ENCODE measurements at places on chromosomes 4 and X.

DNA sequence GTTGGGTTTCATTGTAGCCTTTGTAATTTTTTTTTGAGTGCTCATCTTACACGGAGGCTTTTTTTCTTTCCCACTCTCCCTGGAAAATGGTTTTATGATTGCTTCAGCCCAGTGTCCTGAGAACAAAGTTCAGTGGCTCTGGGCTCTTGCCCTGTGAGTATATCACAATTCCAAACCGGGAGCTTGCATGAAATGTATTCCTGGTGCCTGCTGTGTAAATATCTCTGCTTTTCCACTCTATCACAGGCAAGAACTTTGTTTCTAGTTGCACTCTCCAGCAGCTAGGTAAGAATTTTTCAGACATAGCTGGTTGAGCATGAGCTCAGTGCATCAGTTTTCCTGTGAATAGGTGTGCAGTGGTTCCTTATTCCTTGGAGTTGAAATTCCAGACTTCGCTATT lies 60.8 kb downstream of the SUPT20HL2 start:
- DNase-seq: no peak

DNA sequence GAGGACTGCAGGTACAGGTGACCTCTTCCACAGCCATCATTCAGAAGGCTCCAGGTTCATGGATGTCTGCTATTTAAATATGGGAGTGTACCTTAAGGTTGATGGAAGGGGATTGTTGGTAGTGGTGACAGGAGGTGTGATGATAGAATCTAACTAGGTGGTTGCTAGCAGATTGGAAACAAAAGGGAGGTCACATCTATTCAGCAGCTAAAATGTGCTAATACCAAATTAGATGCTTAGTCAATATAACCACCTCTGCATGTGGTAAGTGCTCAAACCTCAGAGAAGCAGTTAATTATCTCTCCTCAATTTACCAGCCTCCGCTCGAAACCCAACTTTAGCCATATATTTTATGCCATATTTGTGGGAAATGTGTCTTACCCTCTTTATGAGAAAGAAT lies 98.7 kb upstream of the CCSER1 start:
- no peak for DNase-seq

DNA sequence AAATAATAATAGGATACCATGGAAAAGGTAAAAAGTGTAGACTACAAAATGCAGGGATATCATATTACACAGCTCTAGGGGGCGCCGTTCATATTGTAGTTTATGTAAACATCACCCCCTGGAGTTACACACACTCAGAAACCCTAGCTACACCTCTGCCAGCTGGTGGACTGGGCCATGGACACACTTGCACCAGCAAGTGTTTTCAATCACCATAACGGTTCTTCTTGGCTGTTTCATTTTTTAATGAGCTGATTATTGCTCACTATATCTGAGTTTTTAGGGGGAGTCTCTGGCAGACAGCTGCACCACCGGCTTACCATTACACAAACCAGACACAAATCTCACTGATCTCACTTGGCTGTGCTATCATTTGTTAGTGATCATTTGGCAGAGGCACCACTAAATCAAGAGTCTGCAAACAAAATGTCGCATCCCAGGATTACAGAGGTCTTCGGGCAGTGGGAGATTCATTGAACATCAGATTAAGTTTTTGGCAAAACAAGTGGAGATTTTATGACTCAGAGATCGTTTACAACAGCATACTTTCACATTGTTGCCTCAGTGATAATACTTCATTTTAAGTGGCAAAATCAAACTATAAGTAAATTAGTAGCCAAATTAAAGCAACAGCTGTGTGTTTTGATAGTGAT lies 185.7 kb downstream of the UNC5C start:
- no peak for DNase-seq

DNA sequence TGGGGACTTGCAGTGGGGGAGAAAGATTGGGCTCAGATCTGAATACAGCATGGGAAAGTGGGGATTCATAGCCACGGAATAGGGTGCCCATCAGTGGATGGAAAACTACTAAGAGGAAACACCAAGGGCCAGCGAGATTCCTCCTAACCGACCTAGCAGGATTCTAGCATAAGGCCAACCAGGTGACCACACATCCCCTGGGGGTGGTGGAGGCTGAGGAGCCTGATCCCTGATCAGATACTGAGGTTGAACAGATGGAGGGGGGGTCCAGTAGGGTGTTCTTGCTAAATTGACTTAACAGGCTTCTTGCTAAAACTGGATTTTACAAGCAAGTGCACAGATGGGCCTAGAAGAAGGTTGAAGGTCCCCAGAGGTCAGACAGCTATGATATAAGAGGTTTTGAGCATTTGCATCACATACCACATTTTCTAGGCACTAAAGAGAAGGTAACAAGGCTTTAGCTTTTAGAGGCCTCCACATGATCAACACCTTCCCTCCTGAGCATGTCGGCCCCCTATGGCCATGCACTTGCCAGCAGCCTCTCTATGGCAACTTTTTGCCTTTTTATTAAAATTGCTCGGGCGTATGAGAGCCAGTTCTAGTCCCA lies 69.1 kb upstream of the PUDP start:
- DNase-seq: no peak

DNA sequence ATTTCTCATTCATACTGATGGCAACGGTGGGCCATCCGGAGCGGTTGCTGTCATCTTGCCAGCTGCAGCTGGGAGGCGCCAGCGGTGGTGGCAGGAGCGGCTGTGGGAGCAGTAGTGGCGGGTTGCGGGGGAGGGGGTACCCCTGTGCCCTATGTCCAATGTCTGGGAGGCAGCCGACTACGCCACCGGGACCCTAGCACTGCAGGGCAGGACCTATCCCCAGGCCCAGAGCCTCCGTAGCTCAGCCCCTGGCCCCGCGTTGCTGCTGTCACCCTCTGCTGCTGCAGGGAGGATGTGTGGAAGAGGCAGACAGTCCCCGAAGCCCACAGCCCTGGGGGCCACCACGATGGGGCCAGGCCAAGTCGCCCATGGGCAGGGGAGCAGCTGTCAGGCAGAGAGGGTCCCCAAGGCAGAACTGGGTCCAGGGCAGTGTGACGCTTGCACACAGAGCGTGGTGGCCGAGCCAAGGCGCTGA lies 10.0 kb upstream of the SPP1 start:
- DNase-seq: no peak

- no peak for DNase-seq
Observed at GRCh38 chr4:3770323-3771163, 4.4 kb downstream of the ADRA2C start.

DNA sequence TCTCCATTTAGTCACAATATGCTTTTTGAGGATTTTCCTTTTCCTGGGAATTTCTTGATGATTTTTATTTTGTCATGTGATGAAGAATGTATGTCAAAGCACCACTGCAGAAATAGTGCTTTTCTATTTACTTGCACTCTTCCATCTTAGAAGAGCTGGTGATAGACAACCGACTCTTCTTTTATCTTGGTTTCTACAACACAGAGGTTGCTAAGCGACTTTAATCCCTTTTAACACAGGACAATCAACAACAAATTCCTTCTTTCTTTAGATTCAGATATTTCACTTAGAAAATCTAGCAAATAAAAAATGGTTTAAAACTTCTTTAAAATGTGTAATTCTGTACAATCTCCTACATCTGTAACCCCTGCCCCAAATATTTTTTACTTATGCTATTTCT lies 34.6 kb downstream of the TET2 start:
- DNase-seq: no peak

GRCh38 chrX:13694359-13694758 lies 5.4 kb downstream of the RAB9A start:
- DNase-seq: no peak

- no peak for DNase-seq
Observed at GRCh38 chr4:165838575-165838974, 34.5 kb upstream of the TLL1 start.

DNA sequence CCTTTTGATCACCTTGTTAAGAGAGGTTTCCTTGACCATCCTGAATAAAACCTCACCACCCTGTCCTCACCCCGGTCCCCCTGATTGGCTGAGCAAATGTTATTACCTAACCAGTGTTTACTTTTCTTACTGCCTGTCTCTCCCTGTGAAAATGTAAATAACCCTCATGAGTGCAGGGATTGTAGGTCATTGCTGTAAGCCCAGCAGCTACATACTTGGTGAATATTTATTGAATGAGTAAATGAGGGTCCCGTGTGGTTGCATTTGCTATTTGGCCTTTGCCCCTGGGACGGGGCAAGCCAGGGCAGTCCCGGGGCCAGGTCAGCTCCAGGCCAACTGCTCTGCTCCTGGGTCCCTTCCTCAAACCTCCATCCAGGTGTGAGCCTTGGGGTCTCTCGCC lies 55.5 kb upstream of the CLCN4 start:
- DNase-seq: no peak

DNA sequence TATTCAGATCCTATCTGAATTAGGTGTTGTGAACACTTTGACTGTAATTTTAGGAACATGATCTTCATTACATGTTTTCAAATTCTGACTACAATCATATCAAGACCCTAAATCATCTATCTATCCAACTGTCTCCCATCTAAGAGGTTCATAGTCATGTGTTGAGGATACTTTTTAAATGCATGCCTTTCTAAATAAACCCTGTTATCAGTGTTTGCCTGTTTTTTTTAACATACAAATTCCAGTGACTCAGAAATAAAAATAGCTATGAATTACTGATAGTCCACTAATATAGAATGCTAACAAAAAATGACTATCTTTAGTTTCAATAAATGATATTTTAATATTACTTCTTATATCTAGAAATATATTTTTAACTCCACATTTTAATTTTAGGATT lies 8.0 kb downstream of the RAB28 start:
- no peak for DNase-seq

GRCh38 chr4:877502-877901 lies 51.6 kb upstream of the CPLX1 start:
- DNase-seq: no peak

- DNase-seq: no peak
Observed at GRCh38 chr4:142846108-142846728, at the start of gene INPP4B. INPP4B (minus strand) TSS chr4:142846301.

DNA sequence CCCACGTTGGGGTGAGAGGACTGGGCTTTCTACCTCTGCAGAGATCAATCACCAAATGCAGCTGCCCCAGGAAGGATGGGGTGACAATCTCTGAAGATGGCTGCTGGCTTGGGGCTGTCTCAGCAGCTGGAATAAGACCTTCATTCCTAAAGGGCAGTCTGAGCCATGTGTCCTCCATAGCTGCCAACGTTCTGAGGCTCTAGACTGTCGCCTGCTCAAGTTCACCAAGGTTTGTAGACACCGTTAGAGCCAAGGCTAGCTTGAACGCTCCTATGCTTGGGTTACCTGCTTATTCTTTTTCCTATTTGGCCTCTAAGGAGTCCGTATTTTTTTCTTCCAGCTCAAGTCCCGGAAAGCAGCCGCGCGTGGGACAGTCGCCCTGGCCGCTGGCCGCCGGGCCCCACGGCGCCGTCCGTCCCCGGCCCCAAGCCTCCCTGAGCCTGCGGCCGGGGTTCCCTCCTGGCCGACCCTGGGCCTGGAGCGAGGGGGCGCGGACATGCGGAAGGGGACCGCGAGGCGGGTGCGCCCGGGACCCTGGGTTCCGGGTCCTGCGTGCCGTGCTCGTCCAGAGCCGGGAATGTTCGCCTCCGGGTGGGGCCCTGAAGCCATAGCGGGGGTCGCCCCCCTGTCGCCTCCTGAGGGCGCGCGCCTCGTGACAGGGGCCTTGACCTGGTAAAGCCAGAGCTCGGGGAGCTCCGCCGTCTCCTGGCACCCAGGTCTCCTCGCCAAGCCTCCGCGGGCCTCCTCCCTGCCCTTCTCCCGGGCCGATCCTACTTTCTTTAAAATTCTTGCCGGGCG lies 23.3 kb downstream of the MRFAP1 start:
- no peak for DNase-seq

GRCh38 chr4:155984106-155984797 lies 30.6 kb upstream of the CTSO start:
- DNase-seq: no peak

GRCh38 chrX:2463973-2464676 lies 36.7 kb downstream of the DHRSX start:
- DNase-seq: no peak

DNA sequence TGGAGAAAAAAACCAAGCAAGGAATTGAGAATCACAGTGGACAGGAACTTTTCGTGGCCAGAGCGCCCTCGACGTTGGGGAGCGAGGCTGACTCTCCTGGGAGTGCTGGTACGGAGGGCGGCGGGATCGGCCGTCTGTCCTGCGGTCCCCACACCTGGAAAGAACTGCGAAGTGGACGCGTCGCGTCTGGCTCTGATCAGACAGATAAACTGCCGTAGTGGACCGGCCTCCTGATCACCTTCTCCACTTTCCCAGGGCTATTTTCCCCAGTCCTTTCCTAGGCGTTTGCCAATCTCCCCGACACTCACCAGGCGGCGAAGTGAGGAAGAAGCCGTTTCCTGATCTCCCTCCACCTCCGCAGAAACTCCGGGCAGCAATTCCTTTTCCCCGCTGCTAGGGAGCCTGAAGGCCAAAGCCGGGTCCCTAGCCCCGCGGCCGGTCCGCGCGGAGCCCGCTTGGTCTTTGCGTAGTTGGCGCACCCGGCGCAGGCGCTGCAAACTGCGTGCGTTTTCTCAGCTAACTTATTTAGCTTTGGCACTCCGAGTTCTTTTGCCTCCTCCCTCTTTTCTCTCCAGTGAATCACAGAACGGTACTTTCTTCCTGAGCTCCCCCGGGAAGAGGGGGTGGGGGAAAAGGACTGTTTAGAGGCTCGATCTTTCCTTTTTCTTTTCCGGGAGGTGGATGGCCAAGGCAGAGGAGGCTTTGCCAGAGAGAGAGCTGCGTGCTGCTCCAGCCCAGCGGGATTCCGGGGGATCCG lies at the start of gene ARSJ:
Gene ARSJ, minus strand, starts transcription at position 500 of the 757 bp plus-strand sequence. CDS start 813 bp downstream, outside the sequence.
- no peak for DNase-seq

DNA sequence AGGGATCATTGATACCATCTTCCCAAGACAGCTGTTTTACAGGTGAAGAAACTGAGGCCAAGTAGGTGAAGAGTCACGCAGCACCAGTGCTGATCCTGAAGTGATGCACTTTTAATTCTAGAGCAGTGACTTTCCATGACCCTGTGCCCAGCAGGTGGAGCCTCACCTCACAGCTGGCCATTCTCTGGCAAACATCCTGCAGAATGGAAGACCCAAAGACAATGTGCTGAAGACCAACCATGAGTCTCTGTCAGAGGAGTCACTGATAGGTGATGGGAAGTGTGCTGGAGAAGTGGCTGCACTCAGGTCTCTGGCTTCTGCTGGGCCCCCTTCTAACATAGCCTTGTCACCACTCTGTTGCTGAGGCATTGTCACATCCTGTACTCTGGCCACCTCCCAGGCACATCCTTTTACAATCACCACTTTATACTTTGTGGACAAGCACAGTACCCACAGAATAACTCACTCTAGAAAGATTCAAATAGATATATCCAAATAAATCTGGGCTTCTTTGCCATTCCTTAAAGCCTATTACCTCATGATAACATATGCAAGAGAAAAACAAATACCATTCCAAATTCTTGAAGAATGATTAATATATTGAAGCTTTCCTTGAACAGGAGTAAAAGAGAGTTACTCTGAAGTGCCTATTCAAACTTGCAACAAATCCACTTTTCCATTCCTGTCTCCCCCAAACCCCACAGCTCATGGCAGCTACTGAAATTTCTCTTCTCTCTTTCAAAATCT lies 64.1 kb upstream of the SCOC start:
- no peak for DNase-seq

Measured in SIG-M5 (cell line).